ENCODE measurements at places on chromosomes 7 and 10.

DNA sequence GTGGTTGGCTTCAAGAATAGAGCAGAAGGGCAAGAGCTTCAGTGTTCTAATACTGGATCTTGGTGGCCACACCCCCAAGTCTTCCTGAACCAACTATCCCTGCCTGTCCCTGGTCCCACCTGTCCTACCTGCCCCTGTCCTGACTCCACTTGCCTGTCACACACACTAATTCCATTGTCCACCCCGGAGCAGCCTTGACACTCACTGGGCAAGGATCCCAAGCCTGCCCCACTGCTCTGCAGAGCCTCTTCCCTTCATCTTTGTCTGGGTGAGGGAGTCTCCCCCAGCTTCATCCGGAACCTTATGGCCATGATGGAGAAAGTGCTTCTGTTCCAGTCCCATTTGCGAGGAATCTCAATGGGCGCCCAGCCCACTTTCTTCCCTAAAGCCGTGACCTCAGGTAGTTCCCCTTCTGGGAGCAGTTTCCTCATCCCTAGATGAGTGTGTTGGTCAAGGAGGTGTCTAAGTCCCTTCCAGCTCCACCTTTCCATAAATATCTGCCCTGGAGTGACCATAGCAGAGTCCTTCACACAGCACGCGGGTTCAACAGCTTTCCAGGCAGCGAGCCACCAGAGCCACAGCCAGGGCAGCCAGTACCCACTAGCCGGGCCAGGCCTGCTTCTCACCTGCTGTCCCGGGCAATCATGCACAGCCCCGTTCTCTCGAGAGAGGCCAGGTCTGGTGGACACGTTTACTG, 61.5 kb downstream of the VIPR2 start:
- DNase-seq: no peak

GRCh38 chr10:76408646-76409045, 977.2 kb downstream of the LRMDA start:
- DNase-seq: no peak

GRCh38 chr10:3623746-3624145, 161.3 kb downstream of the KLF6 start:
- DNase-seq: no peak

DNA sequence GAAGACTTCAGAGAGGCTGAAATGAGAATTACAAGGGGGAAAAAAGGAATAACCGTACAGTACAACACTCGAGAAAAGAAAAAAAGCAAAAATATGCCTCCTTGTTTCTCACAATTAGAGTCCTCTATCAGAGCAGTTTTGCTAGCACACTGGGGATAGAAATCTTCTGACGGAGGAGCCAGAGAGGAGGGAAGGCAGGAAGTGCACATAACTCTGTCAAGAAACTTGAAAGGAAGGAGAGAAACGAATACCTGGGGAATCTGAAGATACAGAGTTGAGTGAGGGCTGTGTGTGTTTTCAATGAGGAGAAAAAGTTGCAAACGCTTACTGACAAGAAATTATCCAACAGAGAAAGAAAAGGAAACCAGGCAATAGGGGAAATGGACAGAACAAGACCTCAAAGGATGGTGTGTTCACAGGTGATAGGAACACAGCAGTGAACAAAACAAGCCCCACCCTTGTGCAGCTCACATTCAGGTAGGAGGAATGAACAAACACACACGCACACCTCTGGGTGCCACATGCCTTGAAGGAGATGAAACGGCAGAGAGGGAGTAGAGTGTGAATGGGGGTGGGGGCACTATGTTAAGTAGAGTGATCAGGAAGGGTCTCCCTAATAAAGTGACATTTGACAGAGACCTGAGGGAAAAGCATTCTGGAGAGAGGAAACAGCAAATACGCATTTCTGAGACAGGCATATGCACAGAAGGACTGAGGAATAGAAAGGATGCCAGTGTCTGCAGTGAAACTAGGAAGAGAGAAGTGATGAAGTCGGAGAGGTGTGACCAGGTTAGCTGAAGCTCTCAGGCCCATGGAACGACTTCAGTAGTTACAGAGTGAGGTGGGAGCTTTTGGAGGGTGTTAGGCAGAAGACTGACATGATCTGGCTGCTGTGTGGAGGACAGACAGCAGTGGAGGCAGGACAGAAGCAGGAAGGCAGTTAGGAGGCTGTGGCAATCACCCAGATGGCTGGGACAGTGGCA, 46.7 kb upstream of the SPOCK2 start:
- DNase-seq: no peak

DNA sequence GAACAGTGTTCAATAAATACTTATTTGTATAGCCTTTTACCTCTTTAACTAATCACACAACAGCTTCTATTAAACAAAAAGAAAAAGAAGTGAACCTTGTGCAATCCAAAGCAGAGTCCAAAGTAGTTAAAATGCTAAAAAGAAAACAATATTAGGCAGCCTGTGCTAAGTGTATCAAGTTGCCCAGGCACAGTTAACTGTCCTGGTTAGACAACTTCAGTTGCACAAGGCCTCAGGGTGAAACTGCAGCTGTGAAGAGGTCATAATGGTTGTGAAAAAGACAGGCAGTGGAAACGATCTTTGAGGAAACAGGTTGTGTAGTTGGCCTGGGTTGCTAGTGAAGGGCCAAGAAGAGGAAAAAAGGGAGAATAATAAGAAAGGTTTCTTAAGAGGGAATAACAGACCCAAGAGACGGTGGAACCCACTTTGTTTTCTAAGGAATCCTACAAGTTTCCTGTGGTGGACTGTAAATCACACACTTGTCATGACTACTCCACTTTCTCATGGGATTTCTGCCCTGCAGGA, 6.0 kb upstream of the CROT start:
- DNase-seq: no peak

- DNase-seq: no peak
These were observed 133.8 kb downstream of the TCERG1L start for GRCh38 chr10:131177431-131178327.

- no peak for DNase-seq
These were observed 36.3 kb downstream of the CHN2 start for GRCh38 chr7:29230871-29231345.

- no peak for DNase-seq
These were observed 97.8 kb downstream of the CHST15 start for GRCh38 chr10:123995461-123996131.

DNA sequence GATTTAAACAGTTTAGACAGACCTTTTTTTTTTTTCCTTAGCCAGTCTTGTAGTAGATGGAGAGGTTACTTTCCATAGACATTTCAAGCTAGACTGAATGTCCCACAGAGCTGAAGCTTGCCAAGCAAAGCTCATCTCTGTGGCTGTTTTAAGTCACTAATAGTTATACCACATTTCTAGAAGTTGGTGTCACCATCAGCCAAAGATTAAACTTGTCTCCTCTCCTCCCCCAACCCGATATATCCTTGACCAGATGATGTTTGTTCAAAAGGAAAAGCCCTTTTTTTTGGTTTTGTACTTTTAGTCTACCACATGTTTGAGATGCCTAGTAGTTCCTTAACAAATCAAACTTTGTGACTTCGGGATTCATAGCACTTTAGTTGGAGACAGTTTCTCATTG, 66.1 kb downstream of the ADD3 start:
- no peak for DNase-seq

DNA sequence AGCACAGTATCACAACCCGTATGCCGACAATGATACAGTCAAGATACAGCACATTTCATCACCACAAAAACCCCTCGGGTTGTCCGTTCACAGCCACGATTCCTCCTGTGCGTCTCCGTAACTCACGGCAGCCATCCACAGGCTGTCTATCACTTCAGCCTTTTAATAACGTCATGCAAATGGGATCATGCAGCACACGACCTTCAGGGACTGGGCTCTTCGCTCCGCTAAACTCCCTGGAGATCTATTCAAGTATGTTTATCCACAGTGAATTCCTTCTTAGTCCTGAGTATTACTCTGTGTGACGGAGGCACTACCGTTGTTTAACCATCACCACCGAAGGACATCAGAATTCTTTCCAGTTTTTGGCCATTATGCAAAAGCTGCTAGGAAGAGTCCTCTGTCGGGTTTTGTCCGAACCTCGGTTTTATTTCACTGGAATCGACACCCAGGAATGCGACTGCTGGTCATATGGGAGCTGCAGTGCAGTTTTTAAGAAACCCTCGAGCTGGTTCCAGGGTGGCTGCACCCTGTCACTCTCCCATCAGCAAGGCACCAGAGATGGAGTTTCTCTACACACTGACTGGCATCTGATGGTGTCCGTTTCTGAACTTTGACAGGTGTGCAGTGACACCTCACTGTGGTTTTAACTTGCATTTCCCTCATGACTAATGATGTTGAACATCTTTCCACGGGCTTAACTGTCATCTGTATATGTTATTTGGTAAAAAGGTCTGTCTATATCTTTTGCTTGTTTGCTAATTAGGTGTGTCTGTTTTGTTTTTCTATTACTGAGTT, 193.6 kb downstream of the MAD1L1 start:
- no peak for DNase-seq

DNA sequence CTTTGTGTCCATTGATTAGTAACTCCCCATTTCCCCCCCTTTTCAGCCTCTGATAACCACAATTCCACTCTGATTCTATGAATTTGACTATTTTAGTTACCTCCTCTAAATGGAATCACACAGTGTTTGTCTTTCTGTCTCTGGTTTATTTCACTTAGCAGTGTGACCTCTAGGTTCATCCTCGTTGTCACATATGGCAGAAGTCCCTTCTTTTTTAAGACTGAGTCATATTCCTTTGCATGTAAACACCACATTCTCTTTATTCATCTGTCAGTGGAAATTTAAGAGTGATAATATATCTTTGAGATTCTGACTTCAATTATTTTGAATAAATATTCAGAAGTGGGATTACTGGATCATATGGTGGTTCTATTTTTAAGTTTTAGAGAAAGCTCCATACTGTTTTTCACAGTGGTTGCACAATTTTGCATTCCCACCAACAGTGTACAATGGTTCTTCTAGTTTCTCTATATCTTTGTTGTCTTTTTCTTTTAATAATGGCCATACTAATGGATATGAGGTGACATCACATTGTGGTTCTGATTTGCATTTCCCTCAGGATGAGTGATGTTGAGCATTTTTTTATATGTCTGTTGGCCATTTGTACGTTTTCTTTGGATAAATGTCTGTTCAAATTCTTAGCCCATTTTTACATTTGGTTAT, 126.1 kb upstream of the GRB10 start:
- DNase-seq: no peak

- no peak for DNase-seq
These were observed 35.0 kb upstream of the SRI start for GRCh38 chr7:88254721-88255424.

- DNase-seq: no peak
These were observed 84.6 kb upstream of the CAPZA2 start for GRCh38 chr7:116777651-116778281.

GRCh38 chr10:26488344-26488743, 50.2 kb downstream of the APBB1IP start:
- DNase-seq: no peak

DNA sequence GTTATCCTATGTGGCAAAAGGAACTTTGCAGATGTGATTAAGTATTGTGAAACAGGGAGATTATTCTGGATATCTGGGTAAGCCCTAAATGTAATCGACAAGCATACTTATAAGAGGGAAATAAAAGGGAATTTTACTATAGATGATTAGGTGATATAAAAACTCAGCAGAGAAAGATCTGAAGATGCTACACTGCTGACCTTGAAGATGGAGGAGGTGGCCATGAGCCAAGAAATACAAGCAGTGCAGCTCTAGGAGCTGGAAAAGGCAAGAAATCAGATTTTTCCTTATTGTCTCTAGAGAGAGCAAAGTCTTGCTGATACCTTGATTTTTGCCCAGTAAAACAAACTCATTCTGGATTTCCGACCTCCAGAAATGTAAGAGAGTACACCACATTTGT, 67.7 kb downstream of the BRAF start:
- no peak for DNase-seq

DNA sequence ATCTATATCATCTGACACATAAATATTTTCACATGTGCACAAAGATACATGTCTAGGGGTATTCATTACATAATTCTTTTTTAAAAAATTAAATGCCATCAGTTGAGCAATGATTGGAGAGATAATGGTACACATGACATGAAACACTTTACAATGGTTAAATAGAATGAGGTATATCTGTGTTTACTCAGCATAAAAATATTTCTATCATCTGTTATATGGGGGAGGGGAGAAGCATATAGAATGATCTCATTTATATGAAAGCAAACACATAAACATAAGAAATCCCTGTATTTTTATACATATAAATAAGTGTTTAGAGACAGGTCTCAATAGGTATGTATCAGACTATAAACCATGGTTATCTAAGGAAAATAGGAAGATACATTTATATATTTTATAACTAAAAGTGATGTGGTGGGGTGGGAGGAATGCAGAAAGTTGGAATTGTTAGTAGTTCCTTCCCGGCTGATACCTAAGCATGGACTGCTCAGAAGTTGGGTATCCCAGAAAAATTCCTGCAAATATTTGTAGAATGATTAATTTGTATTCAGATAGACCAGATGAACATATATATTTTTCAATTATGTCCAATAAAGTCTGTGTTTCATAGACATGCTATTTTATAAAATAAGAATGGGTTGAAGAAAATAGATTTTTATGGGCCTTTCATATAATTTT, 75.1 kb downstream of the SHOC2 start:
- no peak for DNase-seq

DNA sequence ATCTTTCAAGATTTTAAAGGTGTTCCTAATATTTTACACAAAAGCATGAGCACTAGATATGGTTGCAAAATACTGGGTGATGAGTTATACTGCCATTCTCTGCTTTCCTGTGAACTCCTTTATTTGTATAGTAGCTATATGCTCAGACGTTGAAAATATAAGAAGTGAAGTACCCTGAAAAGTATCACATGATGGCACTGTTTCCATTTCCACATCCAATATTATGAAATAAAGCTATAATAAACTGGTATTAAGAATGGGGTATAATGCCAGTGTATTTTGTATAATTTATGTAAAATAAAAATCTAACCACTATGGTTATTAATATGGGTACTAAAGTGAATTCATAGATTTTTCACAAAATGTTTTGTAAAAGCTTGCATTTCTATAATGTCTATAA, 79.6 kb upstream of the FOXP2 start:
- DNase-seq: no peak

GRCh38 chr7:116407165-116407564, 92.4 kb upstream of the CAV2 start:
- DNase-seq: no peak

GRCh38 chr10:36725581-36726520, 399.5 kb upstream of the ANKRD30A start:
- no peak for DNase-seq

DNA sequence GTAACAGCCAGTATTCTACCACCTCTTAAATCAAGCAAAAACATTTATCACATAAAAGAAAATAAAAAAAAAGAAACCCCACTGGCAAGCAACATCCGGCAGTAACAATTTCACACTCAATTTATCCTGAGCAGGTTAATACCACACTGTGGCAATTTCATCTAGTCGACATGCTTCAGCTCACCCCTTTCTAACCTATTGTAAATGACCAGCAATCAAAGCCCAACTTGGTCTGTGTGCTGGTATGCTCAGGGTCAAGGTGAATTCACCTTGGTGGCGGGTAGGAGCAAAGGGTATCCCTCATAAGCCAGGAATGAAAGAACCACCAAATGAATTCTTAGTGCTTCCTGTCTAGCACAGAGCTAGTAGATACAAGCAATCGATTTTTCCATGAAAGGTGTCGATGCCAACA, 109.1 kb upstream of the AFAP1L2 start:
- DNase-seq: no peak

GRCh38 chr10:52213321-52213752, 100.7 kb upstream of the DKK1 start:
- DNase-seq: no peak
